ENCODE measurements at places on chromosomes 16 and 17.
A peak's percentile ranks its signal among the peaks of the same experiment; 100 is the strongest.

GRCh38 chr17:8913091-8913490, 45.6 kb upstream of the PIK3R6 start:
- DNase-seq, result no peak

DNA sequence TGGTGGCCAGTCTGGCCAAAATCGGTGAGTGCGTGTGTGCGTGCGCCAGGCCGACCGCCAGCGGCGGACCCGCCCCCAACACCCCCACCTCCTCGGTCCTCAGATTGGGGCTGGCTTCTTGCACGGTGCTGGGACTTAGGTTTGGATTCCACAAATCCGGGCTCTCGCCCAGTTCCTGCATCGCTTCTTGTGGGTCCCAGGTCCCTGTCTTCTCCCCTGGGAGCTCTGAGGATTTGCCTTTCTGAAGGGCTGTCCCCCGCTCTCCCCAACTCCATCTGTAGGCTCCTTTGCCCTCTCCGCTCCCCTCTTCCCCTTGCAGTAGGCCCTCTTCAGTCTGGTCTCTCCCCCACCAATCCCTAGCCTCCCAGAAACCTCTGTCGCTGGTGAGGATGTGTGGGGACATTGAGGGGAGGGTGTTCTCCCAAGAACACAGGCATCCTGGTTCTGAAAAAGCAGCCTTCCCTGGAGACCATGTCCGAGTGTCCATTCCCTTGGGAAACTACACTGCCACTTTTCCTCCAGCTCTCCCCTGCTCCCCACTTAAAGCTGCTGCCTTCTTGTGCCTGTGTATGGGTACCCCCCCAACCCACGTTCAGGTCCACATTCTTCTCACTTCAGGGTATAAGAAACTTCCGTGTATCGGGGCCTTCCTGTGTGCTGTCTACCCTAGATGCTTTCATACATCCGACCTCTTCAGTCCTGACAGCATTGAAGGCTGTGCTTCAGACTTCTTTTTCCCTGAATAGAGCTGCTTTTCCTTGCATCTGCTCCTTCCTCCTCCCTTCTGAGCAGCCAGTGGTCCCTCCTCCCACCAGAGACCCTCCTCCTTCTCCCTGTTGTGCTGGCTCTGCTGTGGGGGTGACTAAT, 632 bp downstream of the SLC9A5 start:
- DNase-seq, result no peak

DNA sequence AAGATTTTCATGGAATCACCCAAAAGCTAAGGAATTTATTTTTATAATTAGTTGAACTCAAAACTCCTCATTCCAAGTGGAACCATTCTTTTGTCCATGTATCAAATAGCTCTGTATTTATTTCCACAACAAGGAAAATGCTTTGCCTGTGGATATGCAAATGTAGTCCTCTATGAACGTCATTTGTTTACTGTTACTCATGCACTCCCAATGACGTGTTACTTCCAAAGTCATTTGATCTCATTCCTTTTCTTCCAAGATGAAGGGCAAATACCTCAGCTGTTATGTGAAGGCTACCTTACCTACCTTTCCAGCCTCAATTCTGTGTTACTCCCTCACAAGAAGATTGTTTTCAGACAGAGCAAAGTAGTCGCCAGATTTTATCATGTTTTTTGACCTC, 83.7 kb downstream of the ITFG1 start:
- no peak for DNase-seq

DNA sequence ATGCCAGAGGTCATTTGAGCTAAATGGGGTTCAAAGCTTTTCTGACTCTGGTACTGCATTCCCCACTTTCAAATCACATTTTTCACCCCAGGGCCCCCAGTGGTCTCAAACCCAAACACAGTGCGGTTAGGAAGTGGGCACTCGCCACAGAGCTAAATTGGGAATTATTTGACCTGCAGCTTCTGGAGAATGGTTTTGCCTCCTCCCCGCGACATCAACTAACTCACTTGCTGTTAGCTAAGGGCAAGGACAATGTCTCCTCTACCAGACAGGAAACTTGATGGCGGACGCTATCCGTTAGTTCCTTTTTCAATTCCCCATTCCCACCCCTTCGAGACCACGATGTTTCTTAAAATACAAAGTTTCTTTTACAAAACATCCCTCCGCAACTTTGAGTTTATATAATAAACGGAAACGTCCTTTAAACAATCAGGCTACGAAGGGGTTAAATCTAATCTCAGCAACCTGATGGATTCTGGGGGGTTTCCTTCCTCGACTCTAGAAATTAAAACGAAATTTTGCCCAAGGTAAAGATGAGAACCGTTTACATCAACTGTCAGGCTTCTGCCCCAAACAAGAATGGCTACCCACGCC, 500 bp upstream of the KAT7 start:
- DNase-seq, result no peak

DNA sequence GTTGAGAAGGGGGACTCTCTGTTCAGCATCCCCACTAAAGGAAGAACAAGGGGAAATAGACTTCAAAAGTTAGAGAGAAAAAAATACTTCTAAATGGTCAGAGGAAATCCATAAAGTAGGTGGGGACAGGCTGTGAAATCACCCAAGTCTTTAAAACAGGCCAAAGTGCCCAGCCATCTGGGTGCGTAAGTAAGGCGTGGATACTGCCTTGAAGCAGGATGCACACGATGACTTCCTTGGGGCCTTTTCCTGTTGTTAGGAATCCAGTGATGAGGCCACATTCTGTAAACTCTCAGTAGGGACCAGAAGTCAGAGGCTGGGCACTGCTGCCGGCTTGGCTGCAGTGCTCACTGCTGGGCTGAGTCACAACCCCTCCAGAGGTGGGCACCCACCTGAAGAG, 9.2 kb downstream of the AXIN2 start:
- no peak for DNase-seq

DNA sequence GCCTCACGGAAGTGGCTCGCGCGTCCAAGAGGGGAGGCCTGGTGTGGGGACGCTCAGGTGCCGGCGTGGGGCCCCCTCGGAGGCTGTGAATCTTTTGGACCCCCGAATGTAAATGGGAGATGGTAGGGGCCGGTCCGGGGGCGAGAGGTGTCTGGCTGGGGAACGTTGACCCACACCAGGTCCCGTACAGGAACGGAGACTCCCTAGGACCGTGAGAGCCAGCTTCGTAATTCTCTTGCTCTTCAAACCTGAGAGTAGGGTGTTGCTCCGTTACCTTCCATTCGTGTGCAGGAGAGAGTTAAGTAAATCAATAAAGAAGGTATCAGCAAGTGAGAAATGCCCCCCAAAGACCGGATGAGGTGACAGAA, 481 bp downstream of the LYRM1 start:
- DNase-seq, result no peak

DNA sequence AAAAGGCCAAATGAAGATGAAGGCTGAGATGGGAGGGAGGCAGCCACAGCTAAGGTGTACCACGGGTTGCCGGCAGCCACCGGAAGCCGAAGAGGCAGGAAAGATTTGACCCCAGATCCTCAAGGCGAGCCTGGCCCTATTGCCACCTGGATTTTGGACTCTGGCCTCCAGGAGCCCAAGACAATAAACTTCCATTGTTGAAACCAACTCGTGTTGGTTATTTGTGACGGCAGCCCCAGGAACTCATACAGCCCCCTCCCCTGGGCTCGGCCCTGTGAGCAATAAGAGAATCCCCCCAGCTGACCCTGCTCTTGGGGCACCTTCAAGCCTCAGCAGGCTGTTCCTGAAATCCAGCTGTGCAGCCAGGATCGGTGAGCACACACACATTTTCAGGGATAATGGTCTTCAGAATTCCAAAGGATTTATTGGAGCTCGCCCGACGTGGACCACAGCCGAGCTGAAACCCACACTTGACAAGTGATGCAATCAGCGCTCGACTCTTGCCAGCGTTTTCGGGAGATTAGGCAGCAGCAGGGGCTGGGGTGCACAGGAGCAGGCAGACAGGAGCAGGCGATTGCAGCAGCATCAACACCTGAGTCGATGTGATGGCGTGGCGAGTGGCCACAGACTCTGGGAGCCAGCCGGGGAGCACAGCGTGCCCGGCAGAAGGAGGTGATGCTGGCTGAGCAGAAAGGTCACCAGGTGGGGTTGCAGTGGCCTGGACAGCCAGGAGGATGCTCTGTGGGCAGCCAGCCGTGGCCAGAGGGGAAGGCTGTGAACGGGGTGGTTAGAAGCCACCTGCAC, 22.4 kb upstream of the CBX4 start:
- DNase-seq, result no peak

DNA sequence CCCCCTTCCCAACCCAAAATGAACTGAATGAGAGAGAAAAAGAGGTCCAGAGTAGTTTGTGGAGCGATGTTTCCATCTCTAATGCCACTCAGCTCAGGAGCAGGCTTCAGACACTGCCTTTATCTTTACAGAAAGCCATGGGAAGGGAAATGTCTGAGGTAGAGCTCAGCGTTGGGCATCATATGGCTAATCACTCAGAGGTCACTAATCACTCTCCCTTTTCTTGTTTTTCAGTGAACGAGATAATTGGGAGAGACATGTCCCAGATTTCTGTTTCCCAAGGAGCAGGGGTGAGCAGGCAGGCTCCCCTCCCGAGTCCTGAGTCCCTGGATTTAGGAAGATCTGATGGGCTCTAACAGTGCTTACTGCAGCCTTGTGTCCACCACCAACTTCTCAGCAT, 9.8 kb downstream of the ESRP2 start:
- DNase-seq, result no peak

DNA sequence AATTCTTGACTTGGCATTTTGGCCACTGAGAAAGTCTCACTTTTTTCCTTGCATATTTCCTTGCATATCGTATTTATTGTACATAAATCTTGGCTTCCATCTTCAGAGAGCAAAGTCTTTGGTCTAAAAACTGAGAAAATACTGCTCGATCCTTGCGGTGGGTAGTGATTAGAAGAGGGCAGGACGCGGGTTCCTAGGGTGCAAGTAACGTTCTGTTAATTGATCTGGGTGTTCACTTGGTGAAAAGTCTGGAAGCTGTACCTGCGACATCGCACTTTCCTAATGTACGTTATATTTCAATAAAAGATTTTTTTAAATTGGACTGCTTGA, 758 bp upstream of the UBALD2 start:
- DNase-seq, result no peak

DNA sequence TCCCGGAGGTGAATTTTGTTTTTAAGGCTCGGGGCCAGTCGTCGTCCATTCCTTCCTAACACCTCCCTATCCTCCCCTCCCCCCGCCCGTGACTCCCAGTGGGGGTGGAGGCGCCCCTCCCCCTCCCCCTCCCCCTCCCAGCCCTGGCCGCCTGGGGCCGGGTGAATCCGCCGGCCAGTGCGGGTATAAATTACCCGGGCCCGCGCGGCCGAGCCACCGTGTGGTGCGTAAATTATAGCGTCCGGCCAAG, 2.0 kb upstream of the GSE1 start:
- DNase-seq, result no peak

GRCh38 chr16:27549464-27549745, 308 bp downstream of the GTF3C1 start:
- no peak for DNase-seq

- no peak for DNase-seq
Measured at GRCh38 chr17:42274812-42275526, 1.2 kb downstream of the STAT5B start.

DNA sequence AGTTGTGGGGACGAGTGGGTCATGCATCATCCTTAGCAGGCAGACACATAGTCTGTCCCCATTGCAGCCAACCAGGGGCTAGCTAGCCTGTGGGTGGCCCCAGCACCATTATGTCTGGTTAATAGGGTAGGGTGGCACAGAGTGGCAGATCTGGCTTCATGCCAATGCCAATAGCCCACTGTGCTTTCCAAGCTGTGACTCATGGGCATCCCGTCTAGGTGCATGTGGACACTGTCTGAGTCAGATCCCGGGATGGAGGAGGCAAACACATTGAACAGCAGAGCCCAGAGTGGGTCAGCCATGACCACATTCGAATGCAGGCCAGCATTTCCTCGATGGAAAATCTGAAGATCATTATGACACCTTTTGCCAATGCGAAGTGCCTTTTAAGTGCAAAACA, 2.5 kb downstream of the HS3ST2 start:
- no peak for DNase-seq

DNA sequence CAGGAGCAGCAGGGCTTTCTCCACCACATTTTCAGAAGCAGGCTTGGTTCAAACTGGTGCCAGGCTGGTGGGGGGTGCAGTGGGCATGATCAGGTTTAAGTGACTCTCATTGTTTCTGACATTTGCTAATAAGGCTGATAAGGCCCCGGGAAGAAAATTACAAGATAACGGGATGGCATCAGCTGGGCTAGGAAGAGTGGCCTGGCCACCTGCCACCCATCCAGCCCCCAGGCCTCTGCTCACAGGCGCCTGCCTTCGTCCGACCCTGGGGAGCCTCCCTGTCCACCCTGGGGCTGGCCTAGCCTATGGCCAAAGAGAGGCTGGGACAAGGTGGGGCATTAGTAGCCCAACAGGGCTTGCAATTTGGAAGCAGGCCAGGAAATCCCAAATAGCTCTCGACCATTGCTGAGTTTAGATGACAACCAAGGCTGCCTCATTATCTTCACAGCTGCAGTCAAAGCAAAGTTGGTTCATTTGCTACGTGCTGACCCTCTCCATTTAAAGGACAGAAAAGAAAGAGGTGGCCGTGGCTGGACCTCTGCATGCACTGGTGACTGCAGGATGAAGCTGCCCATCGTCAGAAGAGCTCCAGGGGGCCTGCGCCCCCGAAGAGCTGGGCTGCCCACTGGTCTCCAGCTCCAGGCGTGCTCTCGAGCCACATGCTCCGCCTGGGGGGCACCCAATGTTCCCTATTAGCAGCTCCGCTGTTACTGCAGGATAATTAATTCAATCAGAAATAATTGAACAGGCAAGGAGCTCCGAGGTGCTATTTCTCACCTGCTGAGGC, 44.9 kb downstream of the PEMT start:
- DNase-seq, result no peak

DNA sequence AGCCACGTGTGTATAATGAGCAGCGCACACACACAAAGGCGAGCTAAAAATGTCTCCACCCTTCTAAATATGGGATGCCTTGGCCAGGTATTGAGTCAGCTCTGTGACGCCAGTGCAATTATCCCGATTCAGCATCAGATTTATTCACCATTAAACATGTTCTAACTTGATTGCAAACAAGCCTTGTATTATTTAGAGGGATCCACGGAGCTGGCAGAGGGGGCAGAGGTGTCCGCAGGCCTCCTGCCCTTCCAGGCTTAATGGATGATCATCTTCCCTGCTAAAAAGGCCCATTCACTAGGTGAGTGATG, 591.7 kb downstream of the MAF start:
- peak; percentile 88 for DNase-seq

GRCh38 chr16:31052114-31052513, 18.8 kb downstream of the STX4 start:
- no peak for DNase-seq

DNA sequence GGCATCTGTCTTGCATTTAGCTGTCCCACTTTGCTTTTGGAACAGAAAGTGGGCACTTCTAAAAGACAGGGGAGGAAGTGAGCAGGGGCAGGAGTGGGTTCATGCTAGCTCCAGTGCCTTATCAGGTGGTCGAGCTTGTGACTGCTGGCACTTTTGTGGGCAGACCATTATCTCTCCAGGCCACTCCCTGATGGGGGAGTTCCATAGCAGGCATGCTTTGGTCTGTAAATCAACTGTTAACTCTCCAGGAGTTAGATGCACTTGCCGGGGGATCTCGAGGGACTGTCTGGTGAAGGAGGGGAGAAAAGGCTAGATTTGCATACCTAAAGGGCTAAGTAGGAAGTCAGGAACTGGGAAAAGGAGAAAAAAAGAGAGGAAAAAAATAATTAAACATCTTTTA, 9.3 kb upstream of the CARD14 start:
- no peak for DNase-seq
